ENCODE measurements at places on chromosomes 1 and 21.
A peak's percentile ranks its signal among the peaks of the same experiment; 100 is the strongest.

GRCh38 chr1:46642115-46642680, 25.6 kb upstream of the MOB3C start:
- no peak for DNase-seq

DNA sequence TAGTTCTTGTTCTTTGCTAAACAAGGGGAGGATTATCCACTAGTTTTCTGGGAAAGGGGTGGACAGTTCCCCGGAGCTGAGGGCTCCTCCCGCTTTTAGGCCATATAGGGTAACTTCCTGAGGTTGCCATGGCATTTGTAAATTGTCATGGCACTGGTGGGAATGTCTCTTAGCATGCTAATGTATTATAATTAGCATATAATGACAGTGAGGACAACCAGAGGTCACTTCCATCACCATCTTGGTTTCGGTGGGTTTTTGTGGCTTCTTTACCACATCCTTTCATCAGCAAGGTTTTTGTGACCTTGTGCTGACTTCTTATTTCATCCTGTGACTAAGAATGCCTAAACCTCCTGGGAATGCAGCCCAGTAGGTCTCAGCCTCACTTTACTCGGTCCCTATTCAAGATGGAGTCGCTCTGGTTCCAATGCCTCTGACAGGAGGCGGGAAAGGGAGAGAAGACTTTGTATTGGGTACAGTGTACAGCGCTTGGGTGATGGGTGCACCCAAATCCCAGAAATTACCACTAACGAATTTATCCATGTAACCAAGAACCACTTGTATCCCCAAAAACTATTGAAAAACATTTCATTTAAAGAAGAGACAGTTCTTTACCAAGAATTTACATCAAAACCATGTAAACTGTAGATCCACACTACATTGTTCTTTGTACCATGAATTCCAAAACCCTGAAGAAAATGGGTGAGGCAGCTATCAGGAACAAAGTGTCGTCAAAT, 8.7 kb upstream of the SLC2A5 start:
- no peak for DNase-seq

DNA sequence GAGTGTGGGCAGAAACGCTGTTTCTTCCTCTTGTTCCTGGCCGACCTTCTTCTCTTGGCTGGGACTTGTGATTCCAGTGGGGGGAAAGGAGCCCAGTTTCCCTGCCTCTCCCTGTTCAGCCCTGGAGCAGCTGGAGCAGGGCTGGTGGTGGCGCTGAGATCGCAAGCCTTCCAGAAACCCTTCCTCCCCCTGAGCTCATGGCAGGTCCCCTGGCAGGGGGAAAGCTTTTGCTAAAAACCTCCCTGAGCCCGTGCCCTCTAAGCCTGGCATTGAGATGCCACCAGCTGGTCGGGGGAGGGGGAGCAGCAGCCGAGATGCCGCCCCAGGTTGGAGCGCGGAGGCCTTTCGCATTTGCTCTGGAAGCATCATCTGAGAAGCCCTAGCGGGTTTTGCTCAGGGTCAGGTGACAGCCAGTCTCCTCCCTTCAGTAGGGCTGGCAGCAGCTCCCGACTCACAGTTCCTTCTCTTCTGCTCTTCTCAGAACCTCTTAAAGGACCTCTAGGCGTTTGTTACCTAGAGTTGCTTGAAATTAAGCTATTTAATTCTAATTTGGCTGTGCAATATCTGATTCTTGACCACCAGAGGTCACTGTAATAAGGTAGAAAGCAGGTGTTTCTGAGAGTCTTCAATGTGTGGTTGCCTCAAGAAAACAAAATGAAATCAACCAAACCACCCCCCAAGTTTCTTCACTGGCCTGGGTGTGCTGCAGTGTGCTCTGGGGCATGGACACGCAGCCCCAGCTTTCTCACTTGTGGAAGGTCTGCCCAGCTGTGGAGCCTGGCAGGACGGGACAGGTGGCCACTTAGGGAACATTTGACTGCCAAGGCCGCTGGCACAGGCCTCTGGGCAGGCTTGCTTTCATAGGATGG, 257.3 kb downstream of the CAMTA1 start:
- peak; percentile 45 for DNase-seq

- no peak for DNase-seq
These were observed 239.7 kb upstream of the KCNK2 start for GRCh38 chr1:214842856-214843255.

DNA sequence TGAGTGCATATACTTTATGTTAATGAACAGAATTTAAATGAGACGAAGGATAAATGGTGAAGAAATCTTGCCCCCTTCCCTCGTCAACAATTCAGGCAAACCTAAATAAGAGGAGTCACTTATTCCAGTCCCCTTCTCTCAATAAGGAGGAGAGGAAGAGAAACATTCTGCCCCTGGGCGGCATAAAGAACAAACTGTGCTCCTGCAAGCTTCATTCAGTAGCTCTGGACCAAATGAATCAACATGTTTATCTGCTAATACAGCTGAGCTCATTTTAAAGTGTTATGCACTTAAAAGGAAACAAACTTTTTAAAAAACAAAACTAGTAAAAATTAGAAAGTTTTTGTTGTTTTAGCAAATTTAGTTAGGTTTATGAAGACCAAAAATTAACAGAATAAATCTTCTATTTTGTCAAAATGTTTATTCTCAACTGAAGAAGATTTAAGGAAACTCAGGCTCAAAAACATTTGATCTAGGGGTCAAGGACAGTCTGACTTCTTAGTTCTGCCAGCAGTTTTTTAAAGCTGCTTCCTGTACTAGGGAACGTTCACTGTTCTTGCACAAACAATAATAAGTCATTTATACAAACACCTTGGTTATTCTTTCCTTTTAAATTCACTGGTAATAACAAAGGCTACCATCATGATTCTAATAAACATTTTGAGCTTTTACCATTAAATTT, 58.3 kb downstream of the AKT3 start:
- DNase-seq, result no peak

- no peak for DNase-seq
These were observed 66.6 kb downstream of the CD34 start for GRCh38 chr1:207844371-207844770.

DNA sequence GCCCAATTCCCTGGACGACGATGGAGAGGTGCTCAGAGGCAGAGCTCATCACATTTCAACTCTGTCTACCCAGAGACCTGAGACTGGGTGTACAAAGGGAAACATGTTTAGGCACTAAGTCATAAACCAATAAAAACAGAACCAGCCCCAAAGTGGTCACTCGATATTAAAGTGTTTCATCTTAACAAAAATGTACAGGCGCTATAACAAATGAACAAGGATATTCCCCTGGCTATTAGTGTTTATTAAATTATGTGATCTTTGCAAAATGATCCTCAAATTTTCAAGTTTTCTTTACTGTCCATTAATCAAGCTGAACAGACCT, 43.6 kb downstream of the NPHP4 start:
- DNase-seq, result no peak

DNA sequence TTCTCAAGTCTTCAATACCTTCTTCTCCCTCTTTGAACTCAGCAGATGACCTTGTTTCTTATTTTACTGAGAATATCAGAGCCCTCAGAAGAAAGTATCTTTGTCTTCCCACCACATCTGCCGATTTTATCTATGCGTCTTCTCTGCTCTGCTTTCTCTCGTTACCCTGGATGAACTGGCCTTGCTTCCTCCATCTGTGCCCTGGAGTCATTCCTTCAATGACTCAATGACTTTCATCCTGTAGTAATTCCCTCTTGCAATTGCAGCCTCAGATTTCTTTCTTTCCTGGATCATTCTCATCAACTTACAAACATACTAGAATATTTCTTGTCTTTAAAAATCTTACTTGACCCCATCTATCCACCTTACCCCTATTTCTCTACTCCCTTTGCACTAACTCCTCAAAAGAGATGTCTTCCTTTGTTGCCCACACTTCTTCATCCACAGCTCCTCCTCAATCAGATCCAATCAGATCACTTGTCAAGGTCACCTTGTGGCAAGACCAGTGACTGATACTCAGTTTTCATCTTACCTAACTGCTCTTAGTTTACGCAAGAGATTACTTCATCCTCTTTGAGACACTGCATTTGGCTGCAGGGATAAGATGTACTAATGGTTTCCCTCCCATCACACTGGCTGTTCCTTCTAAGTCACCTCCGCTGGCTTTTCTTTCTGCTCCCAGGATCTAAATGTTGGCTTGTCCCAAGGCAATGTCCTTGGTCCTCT, 8.2 kb upstream of the TGFBR3 start:
- DNase-seq, result no peak
